Omental fat pad (tissue), 4 donors: ENCODE measurements at places on chromosomes 7 and 10.

- DNase-seq: no peak
Observed at GRCh38 chr10:102744374-102745051, 765 bp downstream of the WBP1L start.

GRCh38 chr7:95558864-95559263 is 37.5 kb downstream of the PDK4 start:
- no peak for DNase-seq

DNA sequence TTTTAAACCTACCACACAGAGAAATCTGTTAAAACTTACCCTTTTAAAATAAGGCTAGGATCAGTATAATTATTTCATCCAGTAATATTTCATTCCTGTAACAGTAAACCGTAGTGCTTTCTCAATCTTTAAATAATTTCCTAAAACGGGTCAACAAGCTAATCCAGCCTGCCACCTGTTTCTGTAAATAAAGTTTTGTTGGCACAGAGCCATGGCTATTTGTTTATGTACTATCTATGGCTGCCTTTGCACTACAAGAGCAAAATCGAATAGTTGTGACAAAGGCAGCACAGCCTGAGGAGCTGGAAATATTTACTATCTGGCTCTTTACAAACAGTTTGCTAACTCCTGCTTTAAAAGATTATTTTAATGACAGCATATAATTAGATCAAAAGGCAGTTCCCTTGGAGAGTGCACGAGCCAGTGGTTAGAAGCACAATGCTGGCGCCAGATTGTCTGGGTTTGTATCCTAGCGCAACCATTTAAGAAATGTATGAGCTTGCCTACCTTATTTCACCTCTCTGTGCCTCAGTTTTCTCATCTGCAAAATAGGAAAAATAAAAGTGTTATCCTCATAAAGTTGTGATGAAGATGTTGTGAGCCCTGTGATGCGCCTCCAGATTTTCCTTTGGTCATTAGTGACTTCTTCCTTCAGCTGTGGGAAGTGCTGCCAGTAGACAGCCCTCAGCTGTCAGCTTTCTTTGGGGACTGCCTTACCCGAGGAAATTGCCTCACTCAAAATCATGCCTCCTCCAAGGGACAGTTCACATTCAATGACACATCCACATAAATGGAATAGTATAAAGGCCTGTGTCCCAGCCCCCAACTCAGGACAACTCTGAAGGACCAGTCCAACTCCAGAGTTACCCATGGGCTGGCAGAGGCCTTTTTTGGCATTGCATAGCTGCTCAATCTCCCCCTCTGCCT is 11.8 kb upstream of the MIOS start:
- DNase-seq: no peak

DNA sequence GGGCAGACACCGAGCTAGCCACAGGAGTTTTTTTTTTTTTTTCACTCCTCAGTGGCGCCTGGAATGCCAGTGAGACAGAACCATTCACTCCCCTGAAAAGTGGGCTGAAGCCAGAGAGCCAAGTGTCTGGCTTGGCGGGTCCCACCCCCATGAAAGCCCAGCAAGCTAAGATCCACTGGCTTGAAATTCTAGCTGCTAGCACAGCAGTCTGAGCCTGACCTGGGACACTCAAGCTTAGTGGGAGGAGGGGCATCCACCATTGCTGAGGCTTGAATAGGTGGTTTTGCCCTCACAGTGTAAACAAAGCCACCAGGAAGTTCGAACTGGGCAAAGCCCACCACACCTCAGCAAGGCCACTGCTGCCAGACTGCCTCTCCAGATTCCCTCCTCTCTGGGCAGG is 144.5 kb downstream of the LRMDA start:
- DNase-seq: no peak

- DNase-seq: no peak
Observed at GRCh38 chr7:609365-609764, 89.7 kb upstream of the PDGFA start.

DNA sequence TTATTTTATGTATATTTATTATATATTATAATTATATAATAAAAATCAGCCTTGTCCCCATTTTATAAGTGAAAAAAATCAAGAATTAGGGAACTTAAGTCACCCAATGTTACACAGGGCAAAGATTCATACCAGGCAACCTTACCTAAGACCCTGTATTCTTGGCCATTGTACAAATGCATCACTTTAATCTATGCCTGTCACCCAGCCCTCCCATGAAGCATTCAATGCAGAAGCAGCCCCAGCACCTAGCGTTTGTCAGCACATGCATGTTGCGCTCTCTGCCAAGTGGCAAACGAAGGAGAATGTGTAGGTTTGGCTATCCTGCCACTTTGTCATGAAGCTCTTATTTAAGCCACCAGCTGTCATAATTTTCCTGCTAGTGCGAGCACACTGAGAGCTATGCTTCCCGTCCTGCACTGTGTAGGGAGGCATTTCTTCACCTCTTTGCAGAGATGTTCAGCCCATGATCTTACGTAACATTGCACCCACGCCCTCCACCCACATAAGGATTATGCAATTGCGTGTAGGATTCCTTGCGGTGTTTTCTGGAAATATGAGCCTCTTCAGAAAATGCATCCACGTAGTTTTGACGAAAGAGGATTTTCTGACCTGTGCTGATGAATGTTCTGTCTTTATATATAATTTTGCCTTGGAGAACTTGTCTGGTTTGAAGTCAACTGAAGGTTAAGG is 7.7 kb upstream of the COBL start:
- peak; percentile 51 for DNase-seq

DNA sequence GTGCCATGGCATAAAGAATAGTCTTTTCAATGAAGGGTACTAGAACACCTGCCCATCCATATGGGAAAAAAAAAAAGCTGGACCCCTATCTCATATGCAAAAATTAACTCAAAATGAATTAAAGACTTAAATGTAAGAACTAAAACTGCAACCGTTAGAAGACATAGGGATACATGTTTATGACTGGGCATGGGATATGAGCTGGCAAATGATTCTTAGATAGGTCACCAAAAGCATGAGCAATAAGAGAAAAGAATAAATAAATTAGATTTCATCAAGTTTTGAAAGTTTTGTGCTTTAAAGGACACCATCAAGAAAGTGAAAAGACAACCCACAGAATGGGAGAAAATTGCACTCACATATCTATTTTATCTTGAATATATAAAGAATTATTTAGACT is 222.0 kb downstream of the ADK start:
- no peak for DNase-seq

- no peak for DNase-seq
Observed at GRCh38 chr10:73931767-73932619, 21.1 kb downstream of the PLAU start.

DNA sequence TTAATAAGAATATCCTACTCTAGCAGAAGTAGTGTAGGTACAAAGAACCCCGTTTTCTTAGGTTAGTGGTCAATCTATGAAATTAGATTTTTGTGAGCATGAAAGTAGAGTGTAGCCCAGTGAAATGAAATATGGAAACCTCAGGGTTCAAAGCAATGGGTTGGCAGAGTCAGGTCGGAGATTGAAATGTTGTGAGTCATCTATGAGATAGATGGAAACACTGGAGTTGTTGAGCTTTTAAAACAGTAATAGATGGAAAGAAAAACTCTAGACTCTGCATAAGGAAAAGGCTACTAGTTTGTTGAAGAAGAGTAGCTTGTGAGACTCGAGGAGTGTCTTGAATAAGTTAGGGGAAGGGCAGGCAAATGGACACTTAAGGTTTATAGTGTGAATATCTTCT is 251.9 kb downstream of the EXOC4 start:
- no peak for DNase-seq

DNA sequence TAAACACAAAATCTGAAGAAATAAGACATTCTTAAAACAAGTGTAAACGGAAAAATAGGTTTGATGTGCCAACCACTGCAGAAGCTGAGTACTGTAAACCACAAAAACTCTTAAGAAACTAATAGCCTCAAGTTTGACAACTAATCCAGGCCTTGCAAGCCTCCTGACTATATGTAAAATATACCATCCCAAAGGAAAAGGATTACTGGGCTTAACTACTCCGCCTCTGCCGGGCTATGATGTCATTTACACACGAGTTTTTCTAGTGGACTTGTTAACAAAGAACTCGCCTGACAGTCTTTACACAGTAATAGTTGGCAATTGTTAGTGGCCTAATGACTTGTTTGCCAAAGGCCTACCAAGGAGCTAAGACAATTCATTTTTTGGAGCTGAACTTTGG is 2.1 kb downstream of the KIF5B start:
- no peak for DNase-seq

DNA sequence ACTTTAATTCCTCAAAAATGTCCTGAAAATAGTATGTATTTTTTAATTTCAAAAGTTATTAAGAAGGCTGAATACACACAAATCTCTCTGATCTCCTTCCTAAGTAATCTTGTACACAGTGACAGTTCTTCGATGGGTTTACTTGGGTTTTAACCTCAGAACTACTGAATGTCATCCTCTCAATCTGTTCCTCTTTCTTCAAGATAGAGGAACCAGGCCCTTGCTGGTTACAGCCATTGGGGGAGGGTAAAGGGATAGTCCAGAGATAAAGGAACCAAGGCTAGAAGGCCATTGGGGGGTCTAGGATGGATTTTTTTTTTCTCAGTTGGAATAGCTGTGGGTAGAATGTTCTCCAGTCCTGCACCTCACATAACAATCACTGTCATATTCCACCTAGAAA is 224.9 kb downstream of the SKIDA1 start:
- no peak for DNase-seq

DNA sequence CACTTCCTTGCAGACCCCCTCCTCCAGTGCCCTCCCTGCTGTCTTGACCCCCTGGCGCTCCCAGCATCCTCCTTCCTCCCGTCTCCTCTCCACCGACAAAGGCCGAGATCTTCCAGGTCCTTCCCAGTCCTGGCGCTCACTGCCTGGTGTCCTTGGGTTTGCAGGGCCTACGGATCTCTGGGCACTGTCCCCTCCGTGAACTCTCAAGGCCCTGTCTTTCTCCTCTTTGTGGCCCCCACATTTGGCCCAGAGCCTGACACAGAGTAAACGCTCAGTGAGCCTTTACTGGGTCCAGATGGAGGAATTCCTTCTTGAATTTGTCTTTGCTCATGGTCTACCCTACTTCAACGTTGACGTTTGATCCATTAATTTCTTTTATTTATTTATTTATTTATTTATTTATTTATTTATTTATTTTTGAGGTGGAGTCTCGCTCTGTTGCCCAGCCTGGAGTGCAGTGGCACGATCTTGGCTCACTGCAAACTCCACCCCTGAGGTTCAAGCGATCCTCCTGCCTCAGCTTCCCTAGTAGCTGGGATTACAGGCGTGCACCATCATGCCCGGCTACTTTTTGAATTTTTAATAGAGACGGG is 29.7 kb downstream of the TMEM270 start:
- DNase-seq: no peak

DNA sequence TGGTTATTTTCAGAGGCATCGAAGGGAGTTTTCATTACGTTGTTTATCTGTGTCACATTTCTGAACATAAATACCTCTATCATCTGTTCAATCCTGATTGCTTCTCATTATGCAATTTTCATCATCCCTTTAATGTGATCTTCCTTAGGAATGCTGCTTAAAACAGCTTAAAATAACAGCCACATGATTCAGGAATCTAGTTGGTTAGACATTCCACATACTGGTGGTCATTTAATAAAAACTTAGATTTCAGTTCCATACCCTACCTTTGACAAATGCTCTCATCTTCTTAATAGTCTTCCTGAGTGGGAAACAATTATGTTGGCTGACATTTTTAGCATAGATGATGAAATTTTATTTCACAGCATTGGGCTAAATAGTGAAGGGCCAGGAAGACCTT is 191.3 kb upstream of the CDCA7L start:
- DNase-seq: no peak

- DNase-seq: no peak
Observed at GRCh38 chr7:88309819-88310218, 3.1 kb upstream of the STEAP4 start.

DNA sequence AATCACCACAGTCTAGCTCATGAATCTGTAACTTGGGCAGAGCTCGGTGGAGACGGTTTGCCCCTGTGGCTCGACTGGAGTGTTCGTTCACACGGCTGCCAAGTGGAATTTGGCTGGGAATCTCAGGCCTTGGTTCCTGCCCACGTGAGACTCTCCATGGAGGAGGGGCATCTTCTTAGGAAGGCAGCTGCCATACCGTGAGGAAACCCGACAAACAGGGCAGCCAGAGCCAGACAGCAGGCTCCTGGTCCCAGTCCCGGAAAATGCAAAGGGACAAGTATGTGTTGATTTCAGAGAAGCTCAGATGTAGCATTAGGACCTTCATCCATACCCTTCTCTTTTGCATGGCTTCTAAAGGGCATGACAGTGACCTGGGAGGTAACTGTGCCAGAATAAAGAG is 26.6 kb downstream of the AMZ1 start:
- DNase-seq: no peak

GRCh38 chr10:96686514-96686913 is 33.8 kb downstream of the PIK3AP1 start:
- no peak for DNase-seq

- DNase-seq: no peak
Observed at GRCh38 chr7:93620864-93621263, 46.3 kb upstream of the CALCR start.

GRCh38 chr10:96319754-96320474 is 15.7 kb downstream of the DNTT start:
- no peak for DNase-seq

DNA sequence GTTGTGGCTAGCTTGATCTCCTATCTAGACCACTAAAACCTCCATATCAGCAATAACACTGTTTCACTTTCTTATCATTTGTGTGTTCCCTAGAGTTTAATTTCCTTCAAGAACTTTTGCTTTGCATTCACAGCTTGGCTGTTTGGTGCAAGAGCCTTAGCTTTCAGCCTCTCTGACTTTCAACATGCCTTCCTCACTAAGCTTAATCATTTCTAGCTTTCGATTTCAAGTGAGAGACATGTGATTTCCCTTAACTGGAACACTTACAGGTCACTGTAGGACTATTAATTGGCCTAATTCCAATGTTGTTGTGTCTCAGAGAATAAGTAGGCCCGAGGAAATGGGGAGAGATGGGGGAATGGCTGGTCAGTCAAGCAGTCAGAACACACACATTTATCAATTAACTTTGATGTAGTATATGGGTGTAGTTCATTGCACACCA is 10.6 kb upstream of the BPGM start:
- DNase-seq: no peak

GRCh38 chr7:83640240-83640639 is 8.7 kb downstream of the SEMA3E start:
- DNase-seq: no peak

DNA sequence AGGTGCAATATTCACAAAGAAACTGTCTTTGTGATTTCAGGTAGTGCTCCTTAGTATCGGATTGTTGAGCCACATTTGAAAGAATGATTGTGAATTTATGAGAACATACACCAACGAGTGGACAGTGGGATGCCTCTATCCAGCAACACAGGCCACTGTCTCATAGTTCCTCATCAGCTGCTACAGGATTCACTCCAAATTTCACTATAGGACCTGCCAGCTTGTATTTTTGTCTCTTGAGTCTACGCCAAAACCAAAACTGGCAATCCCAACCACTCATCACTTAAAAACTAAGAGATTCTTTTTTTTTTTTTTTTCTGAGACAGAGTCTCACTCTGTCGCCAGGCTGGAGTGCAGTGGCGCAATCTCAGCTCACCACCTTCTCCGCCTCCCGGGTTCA is 964.5 kb downstream of the CNTNAP2 start:
- no peak for DNase-seq
